ENCODE measurements at places on chromosomes 16 and 17. TPM values are rescaled to one million over a fixed set of nuclear protein-coding genes. Genes with fewer than 3 reads are reported as not detected.

- H3K36me3 ChIP-seq = peaks cover 52% of the 10 kb centered on the region
- DNase-seq = peak; percentile 76
- peak overlapping the region; percentile 90 for H3K27ac ChIP-seq
- H3K4me3 ChIP-seq = no peak overlapping the region
- H3K4me1 ChIP-seq = peaks cover 61% of the 10 kb centered on the region
- no peaks in the 10 kb centered on the region for H3K27me3 ChIP-seq
Measured at GRCh38 chr17:45282683-45283644, 21.1 kb upstream of the SPATA32 start.

EPOP gene
- total RNA-seq = 0.70 TPM

GRCh38 chr16:66668777-66669444, 27.6 kb downstream of the CMTM4 start:
- no peak overlapping the region for H3K4me3 ChIP-seq
- no peaks in the 10 kb centered on the region for H3K36me3 ChIP-seq
- no peaks in the 10 kb centered on the region for H3K27me3 ChIP-seq
- H3K4me1 ChIP-seq = no peaks in the 10 kb centered on the region
- no peak overlapping the region for H3K27ac ChIP-seq
- no peak for DNase-seq

GRCh38 chr17:49494986-49495841, at the start of gene NGFR:
NGFR (plus strand) TSS chr17:49495293; CDS start chr17:49495418, 125 bp downstream.
- H3K27me3 ChIP-seq = peaks cover 10% of the 10 kb centered on the region
- DNase-seq = no peak
- H3K36me3 ChIP-seq = no peaks in the 10 kb centered on the region
- peak within 1 kb of the TSS; percentile 52 for H3K27ac ChIP-seq
- no peaks in the 10 kb centered on the region for H3K4me1 ChIP-seq

DNA sequence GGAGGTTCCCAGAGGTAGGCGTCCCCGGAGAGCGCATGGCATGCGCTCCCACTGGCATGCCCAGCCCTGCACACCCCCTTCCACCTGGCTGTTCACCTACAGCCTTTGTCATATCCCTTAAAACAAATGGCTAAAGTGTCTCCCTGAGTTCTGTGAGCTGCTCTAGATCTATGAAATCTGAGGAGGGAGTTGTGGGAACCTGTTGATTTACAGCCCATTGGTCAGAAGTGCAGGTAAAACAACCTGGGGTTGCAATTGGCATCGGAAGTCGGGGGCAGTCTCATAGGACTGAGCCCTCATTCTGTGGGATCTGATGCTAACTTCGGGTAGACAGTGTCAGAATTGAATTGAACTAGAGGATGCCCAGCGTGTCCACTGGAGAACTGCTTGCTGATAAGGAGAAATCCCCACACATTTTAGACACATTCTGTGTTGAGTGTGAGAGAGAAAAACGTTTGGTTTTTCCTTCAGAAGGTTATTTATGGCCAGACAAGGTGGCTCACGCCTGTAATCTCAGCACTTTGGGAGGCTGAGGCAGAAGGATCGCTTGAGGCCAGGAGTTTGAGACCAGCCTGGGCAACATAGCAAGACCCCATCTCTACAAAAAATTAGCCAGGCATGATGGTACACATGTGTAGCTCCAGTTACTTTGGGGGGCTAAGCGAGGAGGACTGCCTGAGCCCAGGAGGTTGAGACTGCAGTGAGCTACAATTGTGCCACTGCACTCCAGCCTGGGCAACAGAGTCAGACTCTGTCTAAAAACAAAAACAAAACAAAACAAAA, 22.1 kb upstream of the GSG1L start:
- H3K4me3 ChIP-seq = no peak overlapping the region
- DNase-seq = no peak
- H3K36me3 ChIP-seq = no peaks in the 10 kb centered on the region
- no peaks in the 10 kb centered on the region for H3K4me1 ChIP-seq
- H3K27ac ChIP-seq = no peak overlapping the region
- no peaks in the 10 kb centered on the region for H3K27me3 ChIP-seq
